ENCODE measurements at places on chromosomes 1 and 21. TPM values are rescaled to one million over a fixed set of nuclear protein-coding genes. Genes with fewer than 3 reads are reported as not detected.
A peak's percentile ranks its signal among the peaks of the same experiment; 100 is the strongest.

FCGR1A gene
- polyA plus RNA-seq, result 1.3 TPM

DNA sequence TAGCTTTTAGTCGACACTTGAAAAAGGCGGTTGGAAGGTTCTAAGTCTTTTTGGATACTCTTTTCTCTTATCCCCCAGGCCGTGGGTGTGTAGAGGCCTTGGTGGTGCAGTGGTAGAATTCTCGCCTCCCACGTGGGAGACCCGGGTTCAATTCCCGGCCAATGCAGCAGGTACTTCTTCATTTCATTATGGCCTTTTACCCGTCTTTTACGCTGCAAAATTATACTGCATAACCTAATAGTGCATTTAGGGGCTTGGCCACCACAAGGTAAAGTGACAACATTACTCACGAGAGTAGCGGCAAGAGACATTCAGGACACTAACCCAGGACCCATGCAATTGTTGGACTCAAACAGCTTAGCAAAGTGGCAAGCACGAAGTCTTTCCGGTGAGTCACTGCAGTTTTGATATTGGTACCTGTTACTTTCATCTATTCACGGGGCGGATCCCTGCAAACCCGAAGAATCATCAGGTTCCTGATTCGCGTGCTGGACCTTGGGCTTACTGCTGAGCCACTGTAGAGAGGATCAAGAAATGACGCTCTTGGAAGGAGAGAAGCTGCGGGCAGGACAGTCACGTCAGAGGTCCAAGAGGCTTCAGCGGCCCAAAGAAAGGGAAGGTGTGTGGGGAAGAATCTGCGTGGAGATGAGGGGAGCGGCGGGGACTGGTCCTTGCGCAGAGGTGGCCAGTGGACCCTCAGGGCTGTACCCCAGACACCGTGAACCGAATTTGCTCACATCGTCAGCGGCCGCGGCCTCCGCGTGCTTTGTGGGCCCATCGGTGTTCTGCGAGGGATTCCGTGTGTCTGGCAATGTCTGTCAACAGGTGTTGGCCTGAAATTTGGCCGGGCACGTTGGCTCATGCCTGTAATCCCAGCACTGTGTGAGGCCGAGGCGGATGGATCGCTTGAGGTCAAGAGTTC is 12.9 kb upstream of the RNU1-4 start:
- DNase-seq, result no peak

DNA sequence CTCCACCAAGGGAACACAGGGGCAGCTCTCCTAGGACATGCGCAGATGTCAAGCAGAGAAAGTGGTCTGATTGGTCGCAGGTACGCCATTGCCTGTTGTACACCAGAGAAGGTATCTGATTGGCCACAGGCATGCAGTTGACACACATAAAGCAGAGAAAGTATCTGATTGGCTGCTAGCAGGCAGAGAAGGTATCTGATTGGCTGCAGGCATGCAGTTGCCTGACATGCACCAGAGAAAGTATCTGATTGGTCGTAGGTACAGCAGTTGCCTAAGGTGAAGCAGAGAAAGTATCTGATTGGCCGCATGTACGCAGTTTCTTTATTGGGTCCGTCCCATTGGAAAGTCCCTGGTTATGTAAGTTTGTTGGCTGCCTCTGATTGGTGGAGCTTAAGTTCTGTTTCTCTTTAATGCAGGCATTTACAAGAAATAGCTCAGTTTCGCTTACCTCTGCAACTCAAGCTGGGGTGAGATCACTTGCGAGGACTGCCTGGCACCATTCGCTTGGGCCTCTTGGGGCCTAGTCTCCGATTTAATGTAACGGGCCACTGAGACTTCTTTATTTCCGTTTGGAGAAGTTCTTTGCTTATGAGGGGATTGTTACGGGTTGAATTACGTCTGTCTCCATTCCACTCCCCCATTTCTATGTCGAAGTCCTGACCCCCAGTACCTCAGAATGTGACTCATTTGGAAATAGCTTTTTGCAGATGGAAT is 74.2 kb downstream of the SIK1 start:
- DNase-seq, result no peak

DNA sequence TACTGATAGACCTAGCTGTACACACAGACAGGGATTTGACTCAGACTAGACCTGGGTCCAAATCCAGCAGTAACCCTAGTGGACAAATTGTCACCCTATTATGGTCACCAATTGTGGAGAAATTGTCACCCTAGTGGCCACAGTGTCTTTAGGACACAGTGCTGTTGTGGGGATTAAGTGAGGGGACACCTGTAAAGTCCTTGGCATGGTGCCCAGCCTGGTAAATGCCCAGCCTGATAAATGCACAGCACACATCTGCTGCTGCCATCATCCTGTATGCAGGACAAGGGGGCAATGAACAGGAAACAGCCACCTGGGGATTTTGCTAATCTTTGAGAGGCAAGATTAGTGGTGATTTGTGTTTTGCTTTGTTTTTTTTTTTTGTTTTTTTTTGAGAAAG is 2.3 kb downstream of the TMEM61 start:
- no peak for DNase-seq

INSRR gene
- 1.8 TPM for polyA plus RNA-seq

DNA sequence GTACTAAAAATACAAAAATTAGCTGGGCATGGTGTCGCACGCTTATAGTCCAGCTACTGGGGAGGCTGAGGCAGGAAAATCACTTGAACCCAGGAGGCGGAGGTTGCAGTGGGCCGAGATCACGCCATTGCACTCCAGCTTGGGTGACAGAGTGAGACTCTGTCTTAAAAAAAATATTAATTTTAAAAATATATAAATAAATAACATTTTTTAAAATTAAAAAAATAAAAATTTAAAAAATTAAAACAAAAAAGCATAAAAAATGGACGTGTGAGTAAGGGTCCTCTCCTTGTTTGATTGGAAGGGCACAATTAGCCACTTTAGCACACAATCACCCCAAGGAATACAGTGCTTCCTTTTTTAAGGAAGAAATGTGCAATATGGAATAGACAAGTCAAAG is 18.6 kb downstream of the EBNA1BP2 start:
- no peak for DNase-seq

GRCh38 chr21:41508415-41509144 is 622 bp upstream of the TMPRSS2 start:
- DNase-seq, result no peak

- peak; percentile 72 for DNase-seq
Measured at GRCh38 chr1:24724345-24725208, 20.7 kb upstream of the CLIC4 start.

- no peak for DNase-seq
Measured at GRCh38 chr1:22296701-22297591, 154.0 kb upstream of the WNT4 start.

DNA sequence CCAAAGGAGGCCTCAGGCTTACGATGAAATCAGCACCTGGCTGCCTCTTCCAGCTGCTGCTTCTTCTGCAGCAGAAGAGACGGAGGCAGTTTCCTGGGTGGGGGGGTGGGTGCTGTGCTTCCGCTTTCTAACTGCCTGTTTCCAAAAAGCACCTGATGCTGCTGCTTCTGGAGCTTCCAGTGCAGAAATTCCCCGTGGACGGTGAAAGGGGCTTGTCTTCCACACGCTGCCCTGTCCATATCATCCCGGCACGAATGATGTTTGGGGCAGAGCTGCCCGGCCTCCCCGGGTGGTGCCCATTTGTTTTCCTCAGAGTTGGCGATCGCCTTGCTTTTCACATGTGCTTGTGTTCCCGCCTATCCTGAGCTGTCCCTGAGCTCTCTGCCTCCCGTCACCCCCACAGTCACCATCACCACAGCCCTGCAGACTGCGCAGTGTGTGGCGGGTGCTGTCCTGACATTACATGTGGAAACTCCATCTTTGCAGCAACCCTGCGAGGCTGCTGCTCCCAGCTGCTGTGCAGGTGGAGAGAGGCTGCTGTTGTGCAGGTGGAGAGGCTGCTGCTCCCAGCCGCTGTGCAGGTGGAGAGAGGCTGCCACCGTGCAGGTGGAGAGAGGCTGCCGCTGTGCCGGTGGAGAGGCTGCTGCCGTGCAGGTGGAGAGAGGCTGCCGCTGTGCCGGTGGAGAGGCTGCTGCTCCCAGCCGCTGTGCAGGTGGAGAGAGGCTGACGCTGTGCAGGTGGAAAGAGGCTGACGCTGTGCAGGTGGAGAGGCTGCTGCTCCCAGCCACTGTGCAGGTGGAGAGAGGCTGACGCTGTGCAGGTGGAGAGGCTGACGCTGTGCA is 1.8 kb downstream of the TTLL10 start:
- no peak for DNase-seq

GRCh38 chr1:173470608-173471007 is 6.5 kb upstream of the PRDX6 start:
- no peak for DNase-seq

DNA sequence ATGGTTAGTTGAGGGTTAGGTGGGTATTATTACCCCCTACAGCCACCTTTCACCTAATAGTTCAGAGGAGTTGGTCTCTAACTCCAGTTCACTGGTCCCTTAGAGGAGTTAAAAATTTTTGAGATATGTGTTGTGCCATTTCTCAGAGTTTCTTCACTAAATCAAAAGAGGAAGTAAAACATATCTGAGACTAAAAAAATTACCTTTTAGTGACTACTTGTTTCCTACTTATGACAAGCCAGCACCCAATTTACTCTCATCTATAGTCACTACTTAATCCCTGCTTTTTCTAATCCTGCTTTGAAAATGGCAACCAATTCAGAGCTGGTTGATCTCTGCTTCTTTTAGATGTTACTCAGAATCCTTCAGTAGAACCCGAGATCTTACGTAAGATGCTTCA is 1316.8 kb upstream of the B3GALT2 start:
- no peak for DNase-seq

CLCA4 gene
- polyA plus RNA-seq, result not detected

AXDND1 gene
- 28.8 TPM for polyA plus RNA-seq

DNA sequence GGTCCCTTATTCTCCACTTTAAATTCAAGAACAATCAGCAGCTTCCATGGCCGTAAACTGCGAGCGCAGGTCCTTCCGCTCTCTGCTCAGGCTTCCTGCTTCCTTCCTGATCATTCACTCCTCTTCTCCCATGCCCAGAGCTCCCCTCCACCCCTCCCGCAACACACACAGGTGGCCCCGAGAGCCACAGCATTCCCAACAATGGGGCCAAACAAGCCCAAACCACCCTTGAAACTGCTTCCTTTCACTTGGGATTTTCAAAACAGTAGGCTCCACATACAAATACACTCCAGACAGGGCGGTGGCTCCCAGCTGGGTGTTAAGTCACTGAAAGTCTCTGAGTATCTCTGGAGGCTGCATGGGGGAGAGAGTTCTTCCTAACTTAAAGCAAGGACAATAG is 11.4 kb downstream of the FAM89A start:
- DNase-seq, result no peak

GUK1 gene
- 82.3 TPM for polyA plus RNA-seq

DNA sequence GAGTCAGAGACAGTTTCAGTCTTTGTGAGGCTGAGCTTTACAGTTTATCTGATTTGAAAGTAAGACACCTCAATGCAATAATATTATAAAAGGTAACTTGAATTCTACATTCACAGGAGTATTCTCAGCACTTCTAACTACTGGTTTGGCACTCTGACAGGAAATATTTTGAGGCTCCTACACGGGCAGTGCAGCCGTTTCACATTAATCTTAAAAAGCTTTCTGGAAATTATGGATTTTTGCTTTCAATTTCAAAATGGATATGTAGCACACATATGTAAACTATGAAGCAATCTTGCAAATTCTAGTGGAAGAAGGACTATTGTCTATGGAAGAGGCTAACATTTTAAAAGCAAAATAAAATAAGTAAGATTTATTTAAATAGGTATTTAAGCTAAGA is 262.9 kb upstream of the SNX7 start:
- no peak for DNase-seq

C1orf174 gene
- polyA plus RNA-seq, result 37.9 TPM

SDHB gene
- polyA plus RNA-seq, result 168 TPM

DNA sequence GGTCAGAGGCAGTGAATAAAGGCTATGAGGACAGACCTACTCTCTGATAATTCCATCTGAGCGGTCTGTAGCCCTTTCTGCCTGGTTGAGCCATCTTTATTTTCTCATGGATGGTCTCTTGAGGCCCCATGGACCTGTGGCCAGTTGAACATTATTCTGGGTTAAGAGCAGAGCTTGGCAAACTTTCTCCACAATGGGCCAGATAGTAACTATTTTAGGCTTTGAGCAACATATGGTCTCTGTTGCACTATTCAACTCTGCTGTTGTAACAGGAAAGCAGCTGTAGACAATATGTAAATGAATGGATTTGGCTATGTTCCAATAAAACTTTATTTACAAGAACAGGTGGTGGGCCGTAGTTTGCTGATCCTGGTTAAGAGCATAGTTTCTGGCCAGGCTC is 62.7 kb downstream of the KAZN start:
- no peak for DNase-seq

GRCh38 chr1:114011796-114012195 is 32.5 kb downstream of the OLFML3 start:
- no peak for DNase-seq

DNA sequence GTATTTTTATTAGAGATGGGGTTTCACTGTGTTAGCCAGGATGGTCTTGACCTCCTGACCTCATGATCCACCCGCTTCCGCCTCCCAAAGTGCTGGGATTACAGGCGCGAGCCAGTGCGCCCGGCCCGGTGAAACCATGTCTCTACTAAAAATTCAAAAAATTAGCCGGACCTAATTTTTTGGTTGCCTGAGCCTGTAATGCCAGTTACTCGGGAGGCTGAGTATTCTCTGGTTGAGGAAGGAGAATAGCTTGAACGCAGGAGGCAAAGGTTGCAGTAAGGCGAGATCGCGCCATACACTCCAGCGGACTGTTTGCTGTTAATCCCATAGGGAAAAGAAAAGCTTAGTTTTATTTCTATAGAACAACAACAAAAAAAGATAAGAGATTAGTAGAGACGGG is 29.9 kb upstream of the HJV start:
- DNase-seq, result no peak

DNA sequence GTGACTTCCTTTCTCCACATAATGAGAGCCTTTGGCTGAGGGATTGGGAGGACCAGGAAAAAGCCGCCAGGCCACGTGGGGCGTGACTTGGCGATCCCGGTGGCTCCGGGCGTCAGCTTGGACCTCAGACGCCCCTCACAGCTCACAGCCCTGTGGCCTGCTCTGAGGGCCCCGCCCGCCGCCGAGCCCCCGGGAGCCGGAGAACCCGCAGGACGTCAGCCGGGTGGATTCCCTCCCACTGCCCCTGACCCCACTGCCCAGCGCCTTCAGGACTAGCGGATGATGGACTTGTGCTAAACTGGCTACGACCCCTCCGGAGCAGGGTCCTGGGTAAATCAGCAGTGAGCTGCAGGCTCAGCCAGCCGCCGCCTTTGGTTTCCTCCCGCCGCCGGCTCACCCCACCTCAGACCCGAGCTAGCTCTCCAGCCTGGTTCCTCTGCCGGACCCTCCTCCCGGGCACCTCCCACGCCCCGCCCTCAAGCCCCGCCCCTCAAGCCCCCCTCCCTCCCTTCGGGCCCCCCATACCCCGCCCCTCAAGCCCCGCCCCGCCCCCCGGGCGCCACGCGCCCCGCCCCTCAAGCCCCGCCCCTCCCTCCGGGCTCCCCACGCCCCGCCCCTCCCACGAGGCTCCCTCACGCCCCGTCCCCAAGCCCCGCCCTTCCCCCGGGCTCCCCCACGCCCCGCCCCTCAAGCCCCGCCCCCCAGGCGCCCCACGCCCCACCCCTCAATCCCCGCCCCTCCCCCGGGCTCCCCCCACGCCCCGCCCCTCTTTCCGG is 10.0 kb upstream of the FAAP20 start:
- peak; percentile 78 for DNase-seq

GRCh38 chr1:43044572-43045361 is 86.1 kb upstream of the SLC2A1 start:
- no peak for DNase-seq

Data from left kidney (tissue), 8 donors.